Activated naive CD8-positive, alpha-beta T cell treated with anti-CD3 and anti-CD28 coated beads, Interleukin-2, amount 50 U/mL, for 24 hours (primary cell): ENCODE measurements at places on chromosomes 3 and 15.

GRCh38 chr3:167996514-167996913, 99.2 kb downstream of the GOLIM4 start:
- no peak for DNase-seq
- H3K36me3 ChIP-seq: no peaks in the 10 kb centered on the region
- no peaks in the 10 kb centered on the region for H3K4me1 ChIP-seq
- peaks cover 8% of the 10 kb centered on the region for H3K27me3 ChIP-seq
- no peak overlapping the region for H3K4me3 ChIP-seq
- no peak overlapping the region for H3K27ac ChIP-seq

DNA sequence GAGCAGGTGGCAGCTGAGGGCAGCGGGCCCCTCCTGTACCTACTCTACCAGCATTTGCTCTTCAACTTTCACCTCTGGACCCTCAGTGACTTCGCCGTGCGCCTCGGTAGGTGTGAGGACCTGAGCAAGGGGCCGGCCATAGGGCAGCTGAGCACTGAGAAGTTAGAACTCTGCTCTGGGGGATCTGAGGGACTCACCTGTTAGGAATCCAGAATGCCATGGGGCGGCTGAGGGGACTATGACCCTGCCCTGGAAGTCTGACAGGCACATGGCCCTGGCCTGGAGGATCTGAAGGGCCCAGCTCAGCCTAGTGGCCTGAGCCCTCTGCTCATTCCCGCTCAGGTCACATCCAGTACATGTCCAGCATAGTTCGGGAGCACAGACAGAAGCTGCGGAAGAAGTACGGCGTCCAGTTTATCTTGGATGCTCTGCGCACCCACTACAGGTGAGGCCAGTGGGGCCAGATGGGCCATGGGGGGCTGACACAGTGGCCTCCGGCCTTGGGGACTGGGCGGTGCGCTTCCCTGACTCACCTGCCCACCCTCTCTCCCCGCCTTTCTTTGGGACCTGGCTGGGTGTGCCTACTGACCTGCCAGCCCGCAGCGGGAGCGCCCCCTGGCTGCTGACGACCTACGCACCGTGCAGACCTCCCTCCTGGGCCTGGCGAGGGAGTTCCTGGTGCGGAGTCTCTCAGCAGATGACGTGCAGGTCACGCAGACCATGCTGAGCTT, 18.8 kb downstream of the NBEAL2 start:
- DNase-seq: peak; percentile 81
- H3K27ac ChIP-seq: no peak overlapping the region
- H3K36me3 ChIP-seq: peaks cover 7% of the 10 kb centered on the region
- peaks cover 17% of the 10 kb centered on the region for H3K4me1 ChIP-seq
- H3K4me3 ChIP-seq: no peak overlapping the region
- no peaks in the 10 kb centered on the region for H3K27me3 ChIP-seq

DNA sequence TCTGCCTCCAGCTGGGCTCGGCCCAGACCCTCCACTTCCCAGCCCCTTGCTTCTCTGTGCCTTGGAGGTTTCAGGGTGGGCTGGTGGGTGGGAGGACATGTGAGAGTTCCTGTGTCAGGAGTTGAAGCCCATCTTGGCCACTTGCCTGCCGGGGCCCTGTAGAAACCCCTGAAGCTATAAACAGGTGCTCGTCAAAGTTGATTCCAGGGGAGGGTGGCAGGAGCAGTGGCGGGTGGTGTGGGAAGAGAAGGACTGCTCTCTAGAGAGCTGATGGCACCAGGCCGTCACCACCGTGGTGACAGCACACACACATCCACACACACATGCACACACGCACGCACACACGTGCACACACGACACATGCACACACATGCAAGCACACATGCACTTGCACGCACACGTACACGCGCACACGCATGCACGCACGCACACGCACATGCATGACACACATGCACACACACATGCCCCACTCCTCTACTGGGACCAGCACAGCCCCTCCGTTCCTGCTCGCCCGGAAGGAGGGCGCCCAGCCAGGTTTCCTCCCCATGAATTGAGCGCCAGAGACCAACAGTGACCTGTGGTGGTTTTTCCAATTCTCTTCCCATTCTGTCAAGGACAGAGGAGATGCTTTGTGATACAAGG, 56.3 kb upstream of the CGNL1 start:
- no peaks in the 10 kb centered on the region for H3K27me3 ChIP-seq
- DNase-seq: no peak
- no peaks in the 10 kb centered on the region for H3K36me3 ChIP-seq
- no peak overlapping the region for H3K27ac ChIP-seq
- peaks cover 4% of the 10 kb centered on the region for H3K4me1 ChIP-seq

GRCh38 chr15:75107516-75107907, 84.1 kb downstream of the PPCDC start:
- peak overlapping the region; percentile 78 for H3K27ac ChIP-seq
- DNase-seq: no peak
- peaks cover 30% of the 10 kb centered on the region for H3K27me3 ChIP-seq
- H3K36me3 ChIP-seq: peaks cover 2% of the 10 kb centered on the region

GRCh38 chr3:12307136-12307535, 18.3 kb downstream of the PPARG start:
- no peak for DNase-seq
- H3K27me3 ChIP-seq: peaks cover 21% of the 10 kb centered on the region
- peaks cover 18% of the 10 kb centered on the region for H3K4me1 ChIP-seq
- no peak overlapping the region for H3K27ac ChIP-seq

DNA sequence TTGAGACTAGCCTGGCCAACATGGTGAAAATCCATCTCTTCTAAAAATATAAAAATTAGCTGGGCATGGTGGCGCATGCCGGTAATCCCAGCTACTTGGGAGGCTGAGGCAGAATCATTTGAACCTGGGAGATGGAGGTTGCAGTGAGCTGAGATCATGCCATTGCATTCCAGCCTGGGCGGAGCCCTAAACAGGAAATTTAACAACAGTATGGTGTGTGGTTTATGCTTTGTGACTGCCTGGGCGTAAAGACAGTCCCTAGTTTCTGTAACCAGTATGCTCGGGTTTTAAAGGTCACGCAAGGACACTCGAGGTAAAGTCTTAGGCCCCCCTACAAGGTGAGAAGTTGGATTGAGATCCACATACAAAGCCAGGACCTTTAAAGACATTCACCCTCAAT, 43.3 kb downstream of the USP50 start:
- H3K4me3 ChIP-seq: no peak overlapping the region
- no peaks in the 10 kb centered on the region for H3K27me3 ChIP-seq
- H3K36me3 ChIP-seq: peaks cover 25% of the 10 kb centered on the region
- H3K27ac ChIP-seq: no peak overlapping the region
- peaks cover 2% of the 10 kb centered on the region for H3K4me1 ChIP-seq
- no peak for DNase-seq

GRCh38 chr15:71252044-71252739, 136.9 kb downstream of the THSD4 start:
- H3K27ac ChIP-seq: no peak overlapping the region
- no peak overlapping the region for H3K4me3 ChIP-seq
- H3K4me1 ChIP-seq: no peaks in the 10 kb centered on the region
- H3K27me3 ChIP-seq: no peaks in the 10 kb centered on the region
- no peaks in the 10 kb centered on the region for H3K36me3 ChIP-seq

GRCh38 chr3:14699643-14700042, 24.7 kb downstream of the C3orf20 start:
- no peak overlapping the region for H3K4me3 ChIP-seq
- peaks cover 5% of the 10 kb centered on the region for H3K36me3 ChIP-seq
- H3K27ac ChIP-seq: no peak overlapping the region
- no peaks in the 10 kb centered on the region for H3K4me1 ChIP-seq

DNA sequence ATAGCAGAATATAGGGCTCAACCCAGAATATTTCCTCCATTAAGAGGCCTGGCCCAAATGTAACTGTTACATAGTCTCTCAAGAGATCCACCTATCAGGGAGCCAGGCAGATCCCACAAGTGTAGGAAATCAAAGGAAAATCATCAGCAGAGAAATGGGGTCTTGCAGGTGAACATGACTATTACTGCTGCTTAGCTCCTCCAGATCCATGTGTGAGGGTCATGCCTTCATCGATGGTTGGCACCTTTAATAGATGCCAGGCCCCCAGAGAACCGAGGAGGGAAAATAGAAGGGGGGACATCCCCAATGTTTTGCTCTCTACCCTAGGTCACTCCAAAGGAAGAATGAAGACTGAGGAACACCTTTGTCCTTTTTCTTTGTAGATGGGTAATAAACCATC, 1029.9 kb upstream of the CADM2 start:
- DNase-seq: no peak
- H3K36me3 ChIP-seq: peaks cover 3% of the 10 kb centered on the region
- H3K4me3 ChIP-seq: no peak overlapping the region
- no peak overlapping the region for H3K27ac ChIP-seq
- H3K27me3 ChIP-seq: no peaks in the 10 kb centered on the region

- no peak for DNase-seq
- H3K4me1 ChIP-seq: peaks cover 58% of the 10 kb centered on the region
- peaks cover 36% of the 10 kb centered on the region for H3K36me3 ChIP-seq
- H3K27me3 ChIP-seq: no peaks in the 10 kb centered on the region
- H3K27ac ChIP-seq: no peak overlapping the region
- no peak overlapping the region for H3K4me3 ChIP-seq
These were observed 3.0 kb downstream of the PARP15 start for GRCh38 chr3:122580470-122580869.

GRCh38 chr15:41914411-41914810, 20.6 kb upstream of the SPTBN5 start:
- H3K27me3 ChIP-seq: no peaks in the 10 kb centered on the region
- DNase-seq: no peak
- H3K4me3 ChIP-seq: no peak overlapping the region
- H3K36me3 ChIP-seq: peaks cover 14% of the 10 kb centered on the region
- H3K27ac ChIP-seq: no peak overlapping the region
- peaks cover 6% of the 10 kb centered on the region for H3K4me1 ChIP-seq

DNA sequence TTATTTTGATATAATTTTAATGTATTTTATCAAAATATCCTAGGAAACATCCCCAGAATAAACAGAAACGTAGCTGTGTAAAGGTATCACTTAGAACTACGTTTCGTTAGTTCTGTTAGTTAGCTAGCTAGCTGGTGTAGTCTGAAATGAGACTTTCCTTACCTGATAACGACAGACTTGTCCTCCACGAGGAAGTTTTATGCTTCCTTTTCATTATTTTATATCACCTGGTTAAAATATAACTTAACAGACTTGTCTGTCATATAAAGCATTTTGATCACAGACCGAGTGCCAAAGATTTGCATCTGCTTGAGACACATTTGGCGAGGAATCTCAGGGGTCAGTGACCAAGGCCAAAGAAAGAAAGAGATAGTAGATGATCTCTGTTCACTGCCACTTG, 829.5 kb downstream of the VGLL3 start:
- H3K36me3 ChIP-seq: no peaks in the 10 kb centered on the region
- H3K27ac ChIP-seq: no peak overlapping the region
- H3K4me1 ChIP-seq: no peaks in the 10 kb centered on the region
- no peaks in the 10 kb centered on the region for H3K27me3 ChIP-seq
- DNase-seq: no peak

DNA sequence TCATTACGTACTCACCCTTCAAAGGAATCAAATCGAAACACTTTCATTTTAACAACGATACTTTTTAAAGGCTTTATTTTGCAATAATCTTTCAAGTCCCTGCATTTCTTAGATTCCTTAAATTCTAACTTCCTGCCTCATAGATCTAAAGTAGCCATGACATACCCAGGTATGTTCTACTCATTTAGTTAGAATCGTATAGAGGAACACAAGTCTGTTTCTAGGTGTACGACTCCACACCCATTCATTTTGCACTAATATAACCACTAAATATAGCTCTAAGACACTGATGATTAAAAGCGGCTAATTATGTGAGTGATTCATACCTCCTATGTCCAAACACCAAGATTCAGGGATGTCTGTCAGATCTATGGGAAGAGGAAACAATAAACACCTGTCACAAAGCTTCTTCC, 1.3 kb downstream of the ATP13A3 start:
- peak overlapping the region; percentile 92 for H3K27ac ChIP-seq
- no peak for DNase-seq
- peaks cover 28% of the 10 kb centered on the region for H3K36me3 ChIP-seq
- peaks cover 82% of the 10 kb centered on the region for H3K4me1 ChIP-seq
- no peaks in the 10 kb centered on the region for H3K27me3 ChIP-seq
- peak overlapping the region; percentile 89 for H3K4me3 ChIP-seq

DNA sequence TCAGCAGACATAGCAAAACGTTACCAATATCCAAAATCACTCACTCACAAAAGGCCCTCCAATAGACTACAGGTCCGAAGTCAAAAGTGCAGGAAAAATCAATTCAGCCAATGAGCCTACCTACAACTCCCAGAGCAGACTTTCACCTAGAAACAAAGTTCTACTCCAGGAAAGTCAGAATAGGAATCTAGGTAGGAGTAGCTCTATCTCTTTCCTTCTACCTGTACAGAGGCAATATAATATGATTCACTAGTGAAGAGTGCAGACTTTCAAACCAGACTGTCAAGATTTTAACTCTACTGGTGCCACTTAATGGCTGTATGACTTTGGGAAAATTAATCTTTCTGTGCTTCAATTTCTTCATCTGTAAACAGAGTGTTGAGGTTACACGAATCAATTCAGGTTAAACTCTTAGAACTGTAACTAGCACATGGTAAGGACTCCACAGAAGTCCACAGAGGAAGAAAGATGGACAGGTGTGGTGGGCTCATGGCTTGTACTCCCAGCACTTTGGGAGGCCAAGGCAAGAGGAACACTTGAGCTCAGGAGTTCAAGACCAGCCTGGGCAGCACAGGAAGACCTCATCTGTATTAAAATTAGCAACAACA, 9.4 kb downstream of the DCUN1D1 start:
- H3K4me3 ChIP-seq: no peak overlapping the region
- no peaks in the 10 kb centered on the region for H3K27me3 ChIP-seq
- no peak for DNase-seq
- peaks cover 61% of the 10 kb centered on the region for H3K4me1 ChIP-seq
- H3K27ac ChIP-seq: no peak overlapping the region
- H3K36me3 ChIP-seq: peaks cover 8% of the 10 kb centered on the region

- H3K4me3 ChIP-seq: peak overlapping the region; percentile 93
- H3K36me3 ChIP-seq: peaks cover 19% of the 10 kb centered on the region
- no peaks in the 10 kb centered on the region for H3K27me3 ChIP-seq
- H3K4me1 ChIP-seq: peaks cover 36% of the 10 kb centered on the region
- DNase-seq: no peak
These were observed 795 bp upstream of the TCF12 start for GRCh38 chr15:56917652-56918045.

- H3K27me3 ChIP-seq: no peaks in the 10 kb centered on the region
- H3K27ac ChIP-seq: no peak overlapping the region
- DNase-seq: peak; percentile 30
These were observed 1560.4 kb downstream of the OTOL1 start for GRCh38 chr3:163056874-163057497.

DNA sequence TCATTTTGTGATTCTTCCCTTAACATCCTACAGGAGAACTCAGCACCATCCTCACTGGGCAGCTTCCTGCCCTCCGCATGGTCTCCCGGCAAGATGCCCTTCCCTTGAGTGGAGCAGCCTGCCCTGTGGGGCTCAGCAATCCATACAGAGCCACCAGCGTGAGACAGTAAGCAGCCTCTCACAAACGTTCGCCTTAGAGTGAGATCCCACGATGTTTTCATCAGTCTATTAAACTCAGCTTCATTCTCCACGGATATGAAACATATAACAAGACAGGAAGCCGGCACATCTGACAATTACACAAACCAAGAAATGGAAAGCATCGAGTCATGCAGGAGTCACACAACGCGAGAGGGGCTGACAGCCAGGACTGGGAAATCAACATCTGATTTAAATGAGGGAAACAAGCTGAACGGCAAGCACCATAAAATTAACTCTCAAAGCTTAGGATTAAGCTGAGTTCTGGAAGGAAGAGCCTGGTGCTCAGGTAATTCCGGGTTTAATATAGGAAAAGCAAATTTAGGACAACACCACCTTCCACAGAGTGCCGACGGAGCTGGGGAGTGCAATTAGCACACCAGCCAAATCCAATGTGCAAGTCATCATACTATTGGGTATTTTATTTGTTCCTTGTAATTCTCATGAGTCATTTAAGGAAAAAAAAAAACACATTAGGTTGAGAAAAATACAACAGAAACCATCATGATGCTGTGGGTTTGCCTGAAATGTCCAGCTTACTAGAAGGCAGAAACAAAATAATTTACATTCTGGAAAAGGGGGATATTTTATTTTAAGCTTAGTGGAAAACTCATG, 272.0 kb downstream of the OCA2 start:
- H3K27ac ChIP-seq: no peak overlapping the region
- H3K27me3 ChIP-seq: no peaks in the 10 kb centered on the region
- H3K4me1 ChIP-seq: no peaks in the 10 kb centered on the region
